Thymus (tissue), 14 donors: ENCODE measurements at places on chromosomes 13 and 19.

- DNase-seq, result no peak
Measured at GRCh38 chr19:811506-812048, 10.2 kb downstream of the PLPPR3 start.

- DNase-seq, result no peak
Measured at GRCh38 chr19:7691497-7691896, 10.4 kb downstream of the FCER2 start.

DNA sequence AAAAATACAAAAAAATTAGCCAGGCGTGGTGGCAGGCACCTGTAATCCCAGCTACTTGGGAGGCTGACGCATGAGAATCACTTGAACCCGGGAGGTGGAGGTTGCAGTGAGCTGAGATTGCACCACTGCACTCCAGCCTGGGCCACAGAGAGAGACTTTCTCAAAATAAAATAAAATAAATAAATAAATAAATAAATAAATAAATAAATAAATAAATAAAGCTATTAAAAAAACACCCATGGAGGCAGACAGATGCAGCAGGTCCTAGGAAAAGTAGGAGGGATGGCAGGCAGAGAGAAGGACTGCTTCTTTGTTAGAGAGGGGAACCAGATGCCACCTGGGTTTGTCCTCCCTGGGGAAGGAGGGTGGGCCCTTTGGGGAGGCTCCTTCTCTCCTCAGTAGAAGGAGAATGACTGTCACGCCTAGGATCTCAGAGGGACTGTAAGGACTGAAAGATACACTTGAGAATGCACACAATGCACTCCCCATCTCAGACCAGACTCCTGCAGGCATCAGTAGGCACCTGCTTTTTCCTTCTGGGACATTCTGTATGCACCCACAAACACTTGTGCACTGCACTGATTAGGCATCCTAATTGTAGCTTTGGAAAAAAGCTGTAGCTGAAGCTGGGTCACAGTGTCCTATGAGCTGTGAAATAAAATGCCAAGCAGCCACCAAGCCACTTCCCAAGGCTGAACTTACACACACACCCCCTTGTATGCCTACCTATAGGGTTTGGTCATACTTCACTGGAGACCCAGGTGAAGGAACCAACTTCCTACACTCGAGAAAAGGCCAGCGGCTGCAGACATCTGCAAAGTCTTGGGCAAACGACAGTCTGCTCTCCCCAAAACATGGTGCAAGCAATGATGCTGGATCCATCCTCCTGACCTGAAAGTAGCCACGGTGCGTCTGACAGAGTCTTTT lies 18.9 kb upstream of the SLC35E1 start:
- no peak for DNase-seq

DNA sequence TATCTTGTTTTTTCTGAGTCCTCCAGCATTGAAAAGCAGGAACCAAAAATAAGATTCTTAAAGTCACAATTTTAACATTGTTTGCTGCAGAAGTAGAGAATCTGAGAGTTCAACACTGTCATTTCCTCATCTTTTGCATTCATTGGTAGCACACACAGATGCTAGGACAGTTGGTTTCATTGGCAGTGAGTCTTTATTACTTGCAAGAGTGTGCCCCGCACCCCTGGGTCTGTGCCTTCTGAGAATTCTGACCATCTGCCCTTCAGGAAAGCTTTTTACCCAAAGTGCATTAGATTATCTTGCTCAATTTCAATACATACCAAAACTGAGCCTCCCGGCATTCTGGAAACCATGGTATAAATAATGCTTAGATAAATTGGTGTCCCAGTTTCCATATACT lies 247.7 kb upstream of the SLITRK1 start:
- no peak for DNase-seq

DNA sequence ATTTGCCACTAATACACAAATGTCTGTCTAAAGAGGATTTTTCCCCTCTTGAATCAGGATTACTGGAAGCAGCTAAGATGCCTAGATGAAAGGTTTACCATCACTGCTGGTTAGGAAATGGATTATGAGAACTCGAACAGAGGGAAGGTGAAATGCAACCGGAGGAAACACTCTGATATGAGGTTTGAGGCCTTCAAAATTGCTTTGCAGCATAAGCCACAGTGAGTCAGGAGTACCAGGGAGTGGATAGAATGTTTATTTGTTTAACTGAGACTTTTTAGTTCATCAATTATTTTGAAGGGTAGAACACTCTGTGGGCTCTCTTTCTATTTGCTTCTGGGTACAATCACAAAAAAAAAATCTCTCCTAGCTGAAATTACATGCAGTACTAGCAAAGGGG lies 18.1 kb downstream of the CDADC1 start:
- DNase-seq, result no peak

DNA sequence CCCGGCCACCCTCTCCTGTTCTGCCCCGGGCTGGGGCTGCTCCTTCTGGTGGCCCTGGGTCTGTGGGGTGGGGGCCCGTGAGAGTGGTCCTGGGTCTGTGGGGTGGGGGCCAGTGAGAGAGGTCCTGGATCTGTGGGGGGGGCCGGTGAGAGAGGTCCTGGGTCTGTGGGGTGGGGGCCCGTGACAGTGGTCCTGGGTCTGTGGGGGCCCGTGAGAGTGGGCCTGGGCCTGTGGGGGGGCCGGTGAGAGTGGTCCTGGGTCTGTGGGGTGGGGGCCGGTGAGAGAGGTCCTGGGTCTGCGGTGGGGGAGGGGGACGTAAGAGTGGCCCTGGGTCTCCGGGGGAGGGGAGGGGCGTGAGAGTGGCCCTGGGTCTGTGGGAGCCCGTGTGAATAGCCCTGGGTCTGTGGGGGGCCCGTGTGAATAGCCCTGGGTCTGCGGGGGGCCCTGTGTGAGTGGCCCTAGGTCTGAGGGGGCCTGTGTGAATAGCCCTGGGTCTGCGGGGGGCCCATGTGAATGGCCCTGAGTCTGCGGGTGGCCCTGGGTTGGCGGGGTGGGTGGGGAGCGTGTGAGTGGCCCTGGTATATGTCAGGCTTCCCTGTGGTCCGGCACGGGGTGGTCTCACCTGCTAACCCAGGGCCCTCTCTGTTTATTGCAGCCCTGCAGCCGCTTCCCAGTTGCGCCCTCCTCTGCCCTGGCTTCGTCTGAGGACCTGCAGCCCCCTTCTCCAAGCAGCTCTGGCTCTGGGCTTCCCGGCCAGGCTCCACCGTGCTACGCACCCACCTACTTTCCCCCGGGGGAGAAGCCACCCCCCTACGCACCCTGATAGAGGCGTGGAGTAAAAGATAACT lies 52.3 kb downstream of the TMEM255B start:
- no peak for DNase-seq

- no peak for DNase-seq
Measured at GRCh38 chr13:45242070-45242469, 41.2 kb upstream of the KCTD4 start.

- no peak for DNase-seq
Measured at GRCh38 chr13:78719367-78719766, 60.4 kb upstream of the OBI1 start.

- DNase-seq, result no peak
Measured at GRCh38 chr13:28723806-28724205, 5.0 kb upstream of the SLC46A3 start.

DNA sequence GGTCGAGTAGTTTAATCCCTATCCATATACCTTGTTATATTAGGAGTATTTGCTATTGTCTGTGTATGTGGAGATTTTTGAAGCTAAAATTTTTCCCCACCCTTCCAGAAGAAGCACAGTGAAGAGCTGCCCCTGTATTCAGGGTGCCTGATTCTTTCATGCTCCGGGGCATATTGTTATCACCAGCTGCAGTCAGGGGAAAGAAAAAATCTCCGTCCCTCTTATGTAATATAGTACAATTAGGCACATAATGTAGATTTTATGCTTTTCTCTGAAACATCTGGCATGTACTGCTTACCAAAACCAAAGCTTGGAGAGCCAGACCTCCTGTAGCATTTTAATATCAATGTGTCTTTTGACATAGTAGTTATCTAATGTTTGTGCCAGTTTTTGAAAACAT lies 214.9 kb upstream of the EDNRB start:
- no peak for DNase-seq

DNA sequence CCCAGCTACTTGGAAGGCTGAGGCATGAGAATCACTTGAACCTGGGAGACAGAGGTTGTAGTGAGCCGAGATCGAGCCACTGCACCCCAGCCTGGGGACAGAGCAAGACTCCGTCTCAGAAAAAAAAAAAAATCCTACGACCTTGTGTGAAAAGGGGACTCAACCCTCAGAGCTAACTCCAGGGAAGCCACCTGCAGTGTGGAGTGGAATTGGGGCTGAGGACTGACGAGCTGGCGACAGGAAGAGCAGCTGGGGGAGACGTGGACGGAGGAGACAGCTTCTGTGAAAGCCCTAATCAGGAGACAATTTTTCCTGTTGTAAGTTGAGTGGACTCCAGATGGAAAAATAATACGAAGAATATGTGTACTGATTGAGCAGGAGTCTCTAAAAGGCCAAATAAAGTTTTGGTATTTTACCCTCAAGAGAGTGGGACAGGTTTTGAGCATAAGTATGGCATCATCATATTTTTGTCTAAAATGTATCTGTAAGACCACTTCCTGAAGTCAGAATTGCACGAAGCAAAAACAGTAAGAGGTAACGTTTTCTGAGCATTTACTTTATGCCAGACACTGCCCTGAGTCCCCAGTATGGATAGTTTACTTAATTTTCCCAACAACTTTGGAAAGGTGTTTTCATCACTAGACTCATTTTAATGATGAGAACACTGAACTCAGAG lies 12.0 kb upstream of the LAIR1 start:
- no peak for DNase-seq

- no peak for DNase-seq
Measured at GRCh38 chr13:55038230-55038629, 2009.6 kb downstream of the OLFM4 start.

GRCh38 chr19:51367255-51367564 lies 1.0 kb upstream of the ETFB start:
- DNase-seq, result no peak

DNA sequence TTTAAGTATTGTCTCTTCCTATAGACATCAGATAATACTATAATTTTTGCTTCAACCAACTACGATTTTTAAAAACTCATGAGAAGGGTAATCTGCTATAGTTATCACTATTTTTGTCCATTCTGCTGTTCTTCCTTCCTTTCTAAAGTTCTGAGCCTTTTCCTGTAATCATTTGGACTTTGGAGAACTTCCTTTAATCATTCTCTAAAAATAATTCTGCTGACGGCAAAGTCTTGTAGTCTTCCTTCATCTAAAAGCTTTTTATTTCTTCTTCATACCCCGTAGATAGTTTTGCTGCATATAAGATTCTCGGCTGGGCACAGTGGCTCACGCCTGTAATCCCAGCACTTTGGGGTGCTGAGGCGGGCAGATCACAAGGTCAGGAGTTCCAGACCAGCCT lies 5.1 kb upstream of the FCGBP start:
- no peak for DNase-seq
